Activated naive CD4-positive, alpha-beta T cell treated with anti-CD3 and anti-CD28 coated beads, Interleukin-2, amount 50 U/mL, for 72 hours (primary cell): ENCODE measurements at places on chromosomes 2 and 18. TPM values are rescaled to one million over a fixed set of nuclear protein-coding genes. Genes with fewer than 3 reads are reported as not detected.
A peak's percentile ranks its signal among the peaks of the same experiment; 100 is the strongest.

MEIS1 gene
- not detected for total RNA-seq

ALPG gene
- not detected for total RNA-seq

TMEM169 gene
- 1.8 TPM for total RNA-seq

POMC gene
- 7.8 TPM for total RNA-seq

FTCDNL1 gene
- total RNA-seq, result 3.9 TPM

SCN7A gene
- total RNA-seq, result not detected

UGT1A5 gene
- not detected for total RNA-seq

GPR155 gene
- total RNA-seq, result 8.8 TPM

DSG4 gene
- total RNA-seq, result not detected

DNA sequence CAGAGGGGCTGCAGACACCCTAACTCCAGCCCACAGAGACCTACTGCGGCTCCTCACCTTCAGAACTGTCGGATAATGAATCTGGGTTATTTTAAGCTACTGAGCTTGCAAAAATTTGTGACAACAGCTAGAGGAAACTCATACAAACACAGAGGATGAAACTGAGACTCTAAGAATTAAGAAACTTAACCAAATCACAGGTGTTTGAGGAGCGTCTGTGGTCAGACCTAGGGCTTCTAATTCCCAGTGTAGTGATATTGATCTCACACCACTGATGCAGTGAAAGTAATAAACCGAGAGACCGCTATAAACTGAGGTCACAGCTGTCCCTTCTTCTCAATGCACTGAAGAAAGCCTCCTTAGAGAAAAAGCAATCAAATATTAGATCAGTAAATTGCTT lies 110.1 kb downstream of the RGPD3 start:
- no peak for DNase-seq

DNA sequence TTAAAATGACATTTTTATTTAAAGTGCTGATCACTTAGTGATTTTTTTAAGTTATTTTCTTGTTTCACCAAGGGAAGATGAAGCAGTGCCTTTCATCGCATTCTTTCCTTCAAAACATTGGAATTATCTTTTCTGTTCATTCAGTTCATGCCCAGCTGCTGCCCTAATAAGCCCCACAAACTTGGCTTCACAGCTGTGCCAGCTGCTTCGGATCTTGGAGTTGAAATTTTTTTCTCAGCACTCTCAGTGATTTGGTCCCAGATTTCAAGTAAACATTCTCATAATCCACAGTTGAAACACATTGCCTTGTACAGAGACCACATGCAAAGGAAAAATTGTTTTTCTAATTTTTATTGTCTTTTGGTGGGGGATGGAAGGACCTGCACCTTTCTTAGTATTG lies 353.3 kb upstream of the LRP1B start:
- DNase-seq, result no peak

GRCh38 chr18:30623401-30624065 lies 419.0 kb downstream of the DSC3 start:
- no peak for DNase-seq

DNA sequence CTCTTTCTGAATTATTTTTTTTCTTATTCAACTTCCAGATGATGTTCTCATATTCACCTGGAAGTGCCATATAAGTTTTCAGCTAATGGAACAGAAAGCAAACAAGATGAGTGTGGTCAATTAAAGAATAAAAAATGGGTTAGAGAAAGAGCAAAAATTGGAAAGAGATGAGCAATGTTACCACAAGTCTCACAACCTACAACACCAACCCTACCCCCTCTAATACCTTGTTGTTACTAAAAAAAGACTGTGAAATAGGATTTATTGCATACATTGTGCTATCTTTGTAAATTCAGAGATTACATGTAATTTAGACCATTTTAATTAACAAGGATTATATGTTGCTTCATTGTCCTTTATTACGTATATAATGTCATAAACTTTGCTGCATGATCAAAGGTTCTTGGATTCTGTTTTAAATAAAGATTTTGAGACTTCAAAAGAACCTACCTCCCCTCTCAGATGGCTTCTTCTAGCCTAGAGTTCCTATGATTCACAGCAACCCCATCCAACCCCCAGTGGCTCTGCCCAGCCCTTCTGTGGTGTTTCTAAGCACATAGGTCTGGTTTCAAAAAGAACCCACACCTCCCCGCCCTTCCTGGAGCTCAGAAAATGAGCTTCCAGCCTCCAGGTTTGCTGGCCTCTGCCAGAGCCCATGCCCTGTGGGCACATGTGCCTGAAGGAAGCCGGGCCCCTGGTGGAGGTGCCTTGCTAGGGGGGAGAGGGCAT lies 24.7 kb downstream of the LGALSL start:
- no peak for DNase-seq

GRCh38 chr2:210593166-210593565 lies 36.8 kb downstream of the CPS1 start:
- no peak for DNase-seq

DNA sequence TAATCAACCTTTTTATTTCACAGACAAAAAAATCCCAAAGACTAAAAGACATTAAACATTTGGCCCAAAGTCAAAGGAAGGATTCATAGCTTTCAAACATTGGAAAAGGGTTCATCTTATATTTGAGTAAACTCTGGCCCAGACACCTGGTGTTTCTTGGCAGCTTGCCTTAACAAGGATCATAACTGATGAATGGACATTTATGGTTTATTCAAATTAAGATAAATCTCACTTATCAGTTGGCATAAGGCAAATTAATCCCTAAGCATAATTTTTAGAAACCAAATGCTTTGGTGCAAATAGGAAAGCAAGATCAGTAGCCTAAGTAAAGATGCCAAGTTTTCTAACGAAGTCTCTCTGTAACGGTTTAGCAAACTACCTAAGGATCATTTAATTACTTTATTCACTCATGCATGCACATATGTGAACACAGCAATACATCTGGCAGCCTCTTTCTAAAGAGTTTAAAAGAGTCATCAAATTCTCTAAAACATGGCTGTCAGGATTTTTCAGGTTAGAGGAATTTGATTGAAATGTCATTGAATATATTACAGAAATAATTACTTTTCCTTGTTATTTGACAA lies 323.4 kb upstream of the RBMS1 start:
- DNase-seq, result no peak

DNA sequence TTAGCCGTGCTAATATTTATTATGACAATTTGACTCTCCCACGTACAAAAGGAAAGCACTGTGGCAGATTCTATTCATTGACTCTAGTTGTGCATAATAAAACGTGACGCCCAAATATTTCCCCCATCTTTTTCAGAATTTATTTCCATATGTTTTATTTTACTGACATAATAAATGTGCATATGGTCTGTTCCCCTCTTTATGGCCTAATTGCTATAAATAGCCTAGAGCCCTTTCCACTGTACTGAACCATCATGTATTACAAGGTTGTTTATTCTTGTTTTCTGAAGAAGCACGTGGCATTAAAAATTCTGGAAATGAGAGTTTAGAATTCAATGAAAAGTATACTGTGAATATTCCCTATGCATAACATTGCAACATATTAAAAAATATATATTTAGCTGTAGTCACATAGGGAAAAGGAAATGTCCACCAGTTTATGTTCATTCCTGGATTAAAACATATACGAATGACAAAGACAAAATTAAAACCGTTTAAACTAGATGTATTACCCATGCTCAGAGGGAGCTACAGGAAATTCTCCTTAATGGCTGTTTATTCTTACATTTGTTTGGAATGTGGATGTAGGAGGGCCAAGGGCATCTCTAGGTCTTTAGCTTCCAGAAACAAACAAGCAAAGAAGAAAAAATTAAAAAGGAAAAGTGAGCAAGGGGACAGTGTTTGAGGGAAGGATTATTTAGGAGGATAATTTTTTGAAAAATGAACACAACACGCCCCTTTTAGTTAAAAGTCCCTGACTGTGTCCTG lies 122.1 kb upstream of the MMADHC start:
- DNase-seq, result no peak

DNA sequence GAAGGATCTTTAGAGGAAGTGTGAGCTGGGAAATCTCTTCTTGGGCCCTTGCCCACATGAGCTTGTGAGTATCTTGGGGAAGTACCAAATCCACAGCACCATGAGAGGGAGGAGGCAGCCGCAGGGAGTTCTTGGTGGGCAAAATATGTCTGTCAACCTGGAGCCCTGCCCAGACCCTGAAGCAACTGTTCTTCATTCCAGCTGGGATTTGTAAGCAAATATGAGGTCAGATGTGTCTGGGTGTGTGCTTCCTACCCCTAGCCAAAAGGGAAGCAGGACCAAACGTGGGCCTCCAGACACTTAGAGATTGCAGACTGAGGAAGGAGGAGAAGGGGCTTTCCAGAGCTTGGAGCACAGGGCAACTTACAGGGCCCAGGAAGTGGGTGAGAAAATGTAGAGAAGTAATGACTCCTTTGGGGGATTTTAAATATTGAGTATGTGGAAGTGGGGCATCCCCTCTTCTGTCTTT lies 41.9 kb downstream of the TMEM247 start:
- no peak for DNase-seq

GRCh38 chr2:217610401-217610814 lies 392.4 kb downstream of the TNS1 start:
- peak; percentile 75 for DNase-seq

GRCh38 chr2:80947601-80948130 lies 643.1 kb upstream of the LRRTM1 start:
- DNase-seq, result no peak

DNA sequence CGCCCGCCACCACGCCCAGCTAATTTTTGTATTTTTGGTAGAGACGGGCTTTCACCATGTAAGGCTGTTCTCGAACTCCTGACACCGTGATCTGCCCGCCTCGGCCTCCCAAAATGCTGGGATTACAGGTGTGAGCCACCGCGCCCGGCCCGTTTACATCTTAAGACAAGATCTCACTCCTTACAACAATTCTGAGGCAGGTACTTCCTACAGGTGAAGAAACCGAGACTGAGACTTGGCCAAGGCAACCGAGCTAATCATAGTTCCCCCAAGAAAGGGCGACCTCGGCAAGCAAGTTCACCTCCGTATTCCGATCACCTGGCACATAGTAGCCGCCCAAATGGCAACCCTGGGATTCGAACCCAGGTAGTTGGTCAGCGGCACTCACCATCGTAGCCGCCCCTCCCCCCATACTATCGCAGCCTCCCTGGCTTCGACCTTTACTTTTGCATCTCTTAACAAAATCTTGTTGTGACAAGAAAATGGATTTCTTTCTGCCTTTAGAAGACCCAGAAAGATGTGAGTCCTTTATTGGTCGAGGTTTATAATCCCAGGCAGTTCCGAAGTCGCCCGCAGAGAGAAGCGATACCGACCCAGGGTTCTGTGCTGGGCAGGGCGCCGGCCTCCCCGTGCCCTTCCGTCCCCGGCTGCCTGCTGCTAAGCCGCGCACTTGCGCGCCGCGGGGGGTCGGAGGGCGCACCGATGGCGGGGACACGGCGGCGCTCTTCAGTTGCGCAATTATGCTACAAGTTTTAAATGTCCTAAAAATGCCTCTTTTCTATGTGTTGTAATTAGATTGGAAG lies 1.1 kb upstream of the FZD5 start:
- no peak for DNase-seq

DNA sequence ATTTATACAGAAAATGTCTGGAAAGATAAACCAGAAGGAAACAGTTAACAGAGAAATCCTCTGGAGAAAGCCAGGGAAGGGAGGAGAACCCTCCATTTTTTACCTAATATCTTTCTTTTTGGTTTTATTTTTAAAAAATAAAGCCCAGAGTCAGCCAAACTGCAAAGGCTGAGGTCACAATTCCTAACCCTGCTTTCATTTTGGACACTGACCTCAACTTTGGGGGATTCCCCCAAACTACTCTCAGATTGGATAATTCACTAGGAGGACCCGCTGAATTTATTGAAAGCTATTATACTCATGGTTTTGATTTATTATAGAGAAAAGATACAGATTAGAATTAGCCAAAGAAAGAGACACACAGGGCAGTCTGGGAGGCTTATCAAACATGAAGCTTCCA lies 93.3 kb upstream of the SP3 start:
- DNase-seq, result no peak

GRCh38 chr2:195998070-195998469 lies 70.6 kb downstream of the DNAH7 start:
- DNase-seq, result no peak

- no peak for DNase-seq
These were observed 393.5 kb downstream of the ERBB4 start for GRCh38 chr2:212145121-212145520.

- DNase-seq, result no peak
These were observed 49.7 kb upstream of the RASGRP3 start for GRCh38 chr2:33426666-33427231.

DNA sequence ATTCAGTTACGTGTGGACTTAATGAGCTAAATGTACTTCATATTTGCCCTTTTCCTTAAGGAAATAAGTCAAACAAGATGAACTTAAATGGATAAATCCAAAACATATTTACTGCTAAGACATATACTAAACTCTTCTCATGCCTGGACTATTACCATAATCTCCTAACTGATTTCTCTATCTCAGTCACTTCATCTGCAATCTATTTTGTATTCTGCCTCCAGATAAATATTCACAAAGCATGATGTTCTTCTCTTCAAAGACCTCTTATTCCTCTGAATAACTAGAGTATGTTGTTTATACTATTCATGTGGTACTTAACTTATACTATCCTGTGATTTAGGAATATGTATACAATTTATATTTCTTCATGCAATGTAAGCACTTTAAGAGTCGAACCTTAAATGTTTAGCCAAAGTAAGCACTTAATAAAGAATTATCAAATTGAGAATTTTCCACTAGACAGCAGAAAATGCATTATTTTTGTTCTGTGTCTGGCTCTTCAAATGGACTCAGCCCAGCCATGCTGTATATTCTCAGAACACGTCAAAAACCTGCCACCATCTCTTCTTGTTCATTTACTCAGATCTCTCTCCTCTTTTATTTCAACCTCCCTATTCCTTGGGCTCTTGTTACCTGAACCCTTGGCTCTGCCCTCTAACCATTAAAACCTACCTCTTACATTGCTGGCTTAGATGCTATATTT lies 79.9 kb upstream of the ARHGAP28 start:
- DNase-seq, result no peak

DNA sequence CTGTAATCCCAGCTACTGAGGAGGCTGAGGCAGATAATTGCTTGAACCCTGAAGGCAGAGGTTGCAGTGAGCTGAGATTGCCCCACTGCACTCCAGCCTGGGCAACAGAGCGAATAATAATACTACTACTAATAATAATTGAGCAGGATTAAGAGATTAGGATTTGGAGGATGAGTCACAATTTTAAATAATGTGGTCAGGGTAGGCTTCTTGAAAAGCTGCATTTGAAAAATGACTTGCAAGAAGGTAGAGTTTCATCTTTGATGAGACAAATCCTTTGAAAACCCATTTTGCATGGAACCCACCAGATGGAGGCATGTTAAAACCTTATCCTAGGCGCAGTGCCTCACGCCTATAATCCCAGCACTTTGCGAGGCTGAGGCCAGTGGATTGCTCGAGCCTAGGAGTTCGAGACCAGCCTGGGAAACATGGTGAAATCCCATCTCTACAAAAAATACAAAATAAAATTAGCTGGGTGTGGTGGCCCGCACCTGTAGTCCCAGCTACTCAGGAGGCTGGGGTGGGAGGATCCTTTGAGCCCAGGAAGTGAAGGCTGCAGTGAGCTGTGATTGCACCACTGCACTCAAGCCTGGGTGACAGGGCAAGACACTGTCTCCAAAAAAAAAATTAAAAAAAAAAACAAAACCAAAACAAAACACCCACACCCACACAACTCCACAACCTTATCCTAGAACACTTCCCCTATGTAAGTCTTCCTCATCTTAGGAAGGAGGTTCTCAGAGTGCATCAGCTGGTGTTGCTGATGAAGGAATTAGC lies 3.3 kb upstream of the ATP8B1 start:
- DNase-seq, result no peak
